ENCODE measurements at places on chromosomes 5 and 9.

GRCh38 chr9:36080519-36080918 is 43.8 kb downstream of the RECK start:
- no peak for DNase-seq

- no peak for DNase-seq
Observed at GRCh38 chr9:18385696-18386490, 88.1 kb upstream of the ADAMTSL1 start.

GRCh38 chr9:24793787-24794186 is 248.1 kb upstream of the IZUMO3 start:
- DNase-seq = no peak

DNA sequence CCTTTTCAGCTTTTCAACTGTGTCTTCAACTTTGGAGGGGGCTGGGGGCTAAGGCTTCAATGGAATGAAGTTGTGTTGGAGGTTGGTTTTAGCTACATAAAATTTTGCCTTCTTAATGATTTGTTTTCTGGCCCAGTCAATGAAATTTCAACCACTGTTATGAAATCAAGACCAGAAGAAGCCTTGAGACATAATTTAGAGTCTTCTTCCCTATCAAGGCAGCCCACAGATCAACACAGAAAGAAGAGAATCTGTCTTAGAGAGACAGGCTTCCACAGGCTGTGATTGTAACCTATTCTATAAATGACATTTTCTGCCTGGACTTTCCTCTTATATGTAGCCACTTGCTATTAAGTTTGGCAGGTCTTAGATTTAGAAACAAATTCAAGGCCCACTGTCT is 46.5 kb upstream of the ZSWIM6 start:
- no peak for DNase-seq

DNA sequence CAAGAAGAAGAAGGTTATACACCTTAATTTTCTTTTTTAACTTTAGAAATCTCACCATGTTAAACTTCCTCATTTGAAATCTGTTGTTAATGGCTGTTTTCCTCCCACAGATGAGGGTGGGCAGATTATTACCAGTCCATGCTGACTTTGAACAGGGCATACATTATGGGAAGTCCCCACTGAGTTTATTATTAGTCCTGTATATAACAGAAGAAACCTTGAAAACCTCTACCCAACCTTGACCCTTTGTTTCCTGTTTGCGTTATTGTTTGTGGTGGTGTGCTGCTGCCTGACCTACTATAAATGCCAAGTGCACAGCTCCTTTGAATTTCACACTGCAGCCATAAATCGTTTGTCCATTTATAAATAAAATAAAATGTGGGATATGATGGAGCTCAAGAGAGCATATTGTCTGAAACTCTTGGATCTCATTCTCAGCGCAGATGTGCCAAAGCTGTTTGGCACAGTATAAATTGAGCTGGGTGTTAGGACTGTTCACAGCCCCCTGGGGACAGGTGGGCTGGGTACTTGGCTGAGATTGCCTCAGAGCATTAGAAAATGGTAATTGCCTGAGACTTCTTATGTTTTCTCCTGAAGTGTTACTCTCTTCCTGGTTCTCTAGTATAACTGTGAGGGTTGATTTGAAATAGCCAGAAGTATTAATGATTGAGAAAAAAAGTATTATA is 139.6 kb downstream of the SPATA31D1 start:
- no peak for DNase-seq

DNA sequence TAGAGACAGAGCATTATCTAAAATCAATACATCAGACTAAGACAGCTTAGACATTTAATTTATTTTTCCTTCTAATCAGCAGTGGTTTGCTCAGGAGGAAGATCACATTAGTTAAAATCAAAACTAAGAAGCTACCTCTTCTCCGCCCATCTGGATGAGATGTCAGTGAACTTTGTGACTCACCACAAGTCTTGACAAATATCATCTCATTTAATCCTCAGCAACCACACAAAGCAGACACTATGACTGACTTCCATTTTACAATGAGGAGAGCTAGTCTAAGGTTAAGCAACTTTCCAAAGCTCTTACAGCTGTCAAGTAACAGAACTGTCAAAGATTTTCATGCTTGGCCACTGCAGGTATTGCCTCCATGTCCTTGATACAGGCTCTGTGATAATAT is 289.5 kb downstream of the DEPDC1B start:
- no peak for DNase-seq

- no peak for DNase-seq
Observed at GRCh38 chr9:87283585-87283984, 214.1 kb upstream of the DAPK1 start.

- DNase-seq = no peak
Observed at GRCh38 chr9:130947618-130948140, 8.6 kb upstream of the FIBCD1 start.

DNA sequence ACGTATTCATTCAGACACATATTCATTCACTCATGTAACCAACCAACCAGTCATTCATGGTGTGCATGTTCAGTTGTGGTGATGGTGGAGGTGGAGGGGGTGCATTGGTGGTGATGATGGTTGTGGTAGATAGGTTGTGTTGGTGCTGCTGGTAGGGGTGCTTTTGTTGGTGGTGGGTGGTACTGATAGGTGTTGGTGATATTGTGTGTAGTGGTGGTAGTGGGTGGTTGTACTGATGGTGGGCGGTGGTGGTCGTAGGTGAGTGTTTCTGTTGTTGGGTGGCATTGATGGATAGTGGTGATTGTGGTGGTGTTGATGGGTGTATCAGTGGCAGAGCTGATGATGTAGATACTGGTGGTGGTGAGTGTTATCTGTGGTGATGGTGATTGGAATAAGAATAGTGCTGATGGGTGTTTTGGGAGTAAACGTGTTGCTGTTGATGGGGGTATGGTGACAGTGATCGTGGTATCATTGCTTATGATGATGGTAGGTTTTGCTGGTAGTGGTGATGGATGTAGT is 59.8 kb upstream of the SHB start:
- no peak for DNase-seq

- no peak for DNase-seq
Observed at GRCh38 chr5:177433658-177434217, 7.3 kb downstream of the GRK6 start.

All from activated T-helper 1 cell treated with anti-CD3 and anti-CD28 coated beads, Interleukin-2, amount 50 U/mL, for 16 hours (primary cell).